ENCODE measurements at places on chromosomes 6 and 20.

DNA sequence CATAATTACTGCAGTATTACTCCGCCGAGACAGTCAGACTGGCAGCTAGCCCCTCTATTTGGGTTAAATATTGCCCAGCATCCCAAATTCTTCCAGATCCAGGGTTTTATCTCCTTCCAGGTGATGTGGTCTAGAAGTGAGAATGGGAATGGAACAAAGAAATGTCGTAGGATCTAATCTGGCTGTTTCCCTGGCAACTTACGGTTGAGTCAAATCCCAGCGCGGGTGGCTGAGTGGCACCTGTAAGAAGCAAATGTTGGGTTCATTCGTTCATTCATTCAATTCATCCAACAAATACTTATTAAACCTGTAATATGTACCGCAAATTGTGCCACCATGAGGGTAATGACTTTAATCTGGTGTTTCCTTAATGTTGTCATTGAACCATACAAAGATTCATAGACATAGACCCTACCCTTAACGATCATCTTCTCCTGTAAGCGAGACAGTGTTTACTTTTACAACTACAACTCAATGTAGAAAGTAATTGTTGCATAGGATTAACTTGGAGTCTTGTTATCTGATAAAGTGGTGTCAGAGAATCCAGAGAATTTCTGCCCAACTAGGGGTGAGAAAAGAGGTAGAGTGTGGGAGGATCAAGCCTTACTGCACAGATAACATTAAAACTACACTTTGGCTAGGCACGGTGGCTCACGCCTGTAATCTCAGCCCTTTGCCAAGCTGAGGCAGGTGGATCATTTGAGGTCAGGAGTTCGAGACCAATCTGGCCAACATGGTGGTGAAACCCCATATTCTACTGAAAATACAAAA, 91.3 kb upstream of the ADGRF1 start:
- no peak for DNase-seq

DNA sequence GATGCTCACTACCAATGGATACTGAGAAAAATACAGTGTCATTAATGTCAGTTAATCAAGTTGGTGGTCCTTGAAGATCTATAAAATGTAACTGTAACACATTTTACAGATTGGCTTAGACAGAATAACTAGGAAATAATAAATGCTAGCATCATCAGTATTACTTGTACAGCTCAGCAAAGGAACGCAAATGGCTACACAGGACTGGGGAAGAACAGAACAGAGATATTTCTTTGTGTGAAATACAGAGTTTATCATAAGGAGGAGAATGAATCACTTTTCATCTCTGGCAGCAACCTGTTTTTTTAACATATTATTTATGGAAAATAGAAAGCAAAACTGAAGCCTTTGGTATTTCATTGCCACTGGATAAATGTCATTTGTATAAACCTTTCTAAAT, 8.2 kb upstream of the QKI start:
- DNase-seq, result no peak

DNA sequence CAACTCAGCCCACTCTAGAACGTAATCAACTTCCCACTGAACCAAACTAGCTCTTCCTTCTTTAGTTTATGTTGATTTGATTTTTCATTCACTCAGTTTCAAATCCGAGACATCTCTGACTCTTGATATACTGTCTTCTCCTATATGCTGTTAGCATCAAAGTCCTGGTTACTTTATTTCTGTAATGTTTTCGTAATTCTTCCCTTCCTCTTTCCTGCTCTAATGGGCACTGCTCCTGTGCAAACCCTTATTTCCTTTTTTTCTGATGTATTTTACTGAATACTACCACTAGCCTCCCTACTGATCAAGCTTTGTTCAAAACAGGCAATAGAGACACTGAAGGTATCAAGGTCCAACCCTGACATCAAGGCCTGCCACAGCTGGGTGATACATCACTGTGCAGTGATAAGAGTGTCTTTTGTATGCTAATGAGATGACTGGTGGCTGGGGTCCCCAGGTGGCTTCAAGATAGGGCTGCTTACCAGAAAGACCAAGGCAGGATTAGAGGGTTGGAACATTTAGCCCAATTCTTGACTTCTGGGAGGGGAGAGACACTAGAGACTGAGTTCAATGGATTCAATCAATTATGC, 95.2 kb downstream of the KIF13A start:
- no peak for DNase-seq

GRCh38 chr6:48032151-48032550, 78.8 kb downstream of the PTCHD4 start:
- DNase-seq, result no peak

DNA sequence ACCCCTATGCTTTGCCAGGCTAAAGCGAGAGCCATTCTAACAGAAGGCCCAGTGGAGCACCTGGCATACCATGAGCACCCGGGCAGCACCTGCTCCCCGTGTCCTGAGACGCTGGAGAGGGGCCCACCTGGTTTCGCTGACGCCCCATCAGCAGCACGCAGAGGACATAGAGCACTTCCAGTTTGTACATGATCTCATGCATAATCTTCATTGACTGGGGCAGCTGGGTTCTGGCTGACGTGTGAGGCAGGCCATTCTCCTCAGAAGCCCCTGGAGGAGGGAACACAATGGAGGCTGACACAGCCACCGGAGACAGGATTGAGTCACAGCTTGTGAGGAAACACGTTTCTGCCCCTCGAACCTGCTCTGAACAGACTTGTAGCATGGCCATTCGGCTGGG, 65.4 kb downstream of the MYH7B start:
- no peak for DNase-seq

GRCh38 chr6:22240025-22240424, 56.8 kb downstream of the PRL start:
- no peak for DNase-seq

DNA sequence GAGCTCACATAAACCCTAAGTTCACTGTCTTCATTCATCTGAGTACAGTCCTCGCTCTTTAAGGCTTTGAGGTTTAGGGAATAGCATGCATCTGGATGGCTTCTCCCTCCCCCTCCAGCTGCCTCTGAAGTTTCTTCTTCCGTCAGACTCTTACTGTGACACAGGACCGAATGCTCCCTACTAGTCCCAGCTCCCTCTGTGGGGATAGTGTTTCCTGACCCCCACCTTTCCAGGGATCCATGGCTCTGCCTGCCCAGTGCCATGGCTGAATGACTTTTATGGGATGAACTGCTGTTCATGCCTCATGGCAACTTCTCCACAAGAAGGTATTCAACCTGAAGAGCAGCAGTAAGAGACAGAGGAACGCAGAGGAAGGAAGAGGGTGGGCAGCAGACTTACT, 79.8 kb upstream of the EMILIN3 start:
- DNase-seq, result no peak

DNA sequence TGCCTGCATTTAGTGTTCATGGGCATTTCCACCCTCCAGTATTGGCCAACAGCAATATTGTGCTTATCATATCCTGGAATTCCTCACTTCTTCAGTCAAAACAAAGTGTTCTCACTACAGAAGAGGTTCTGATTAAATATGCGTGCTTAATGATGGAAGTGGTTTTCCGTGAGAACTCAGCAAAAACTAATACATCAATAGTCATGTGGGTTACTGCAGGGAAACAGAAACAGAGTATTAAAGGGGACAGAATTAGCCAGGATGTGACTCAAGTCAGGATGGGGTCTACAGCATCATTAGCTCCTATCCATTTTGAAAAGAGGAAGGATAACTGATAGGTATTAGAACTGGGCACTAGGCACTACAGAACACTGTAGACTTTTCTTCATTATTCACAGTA, 384.6 kb downstream of the CDKAL1 start:
- no peak for DNase-seq

GRCh38 chr6:136463743-136464142, 86.5 kb downstream of the MAP7 start:
- no peak for DNase-seq

DNA sequence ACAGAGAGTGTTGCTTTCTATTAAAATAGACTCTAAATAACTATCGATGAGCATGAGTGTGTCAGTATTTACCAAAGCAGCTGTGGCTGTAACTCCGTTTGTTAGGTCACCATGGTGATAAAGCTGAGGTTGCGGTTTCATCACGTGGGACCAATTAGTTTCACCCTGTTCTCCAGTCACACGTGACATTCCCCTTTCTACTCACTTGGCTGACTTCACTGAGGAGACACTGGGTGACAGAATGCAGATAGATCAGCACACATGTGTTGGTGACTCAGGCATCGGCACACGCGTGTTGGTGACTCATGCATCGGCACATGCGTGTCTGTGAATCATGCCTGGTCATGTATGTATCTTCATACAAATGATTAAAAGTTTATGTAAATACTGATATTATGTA, 285.4 kb downstream of the THBS2 start:
- no peak for DNase-seq

DNA sequence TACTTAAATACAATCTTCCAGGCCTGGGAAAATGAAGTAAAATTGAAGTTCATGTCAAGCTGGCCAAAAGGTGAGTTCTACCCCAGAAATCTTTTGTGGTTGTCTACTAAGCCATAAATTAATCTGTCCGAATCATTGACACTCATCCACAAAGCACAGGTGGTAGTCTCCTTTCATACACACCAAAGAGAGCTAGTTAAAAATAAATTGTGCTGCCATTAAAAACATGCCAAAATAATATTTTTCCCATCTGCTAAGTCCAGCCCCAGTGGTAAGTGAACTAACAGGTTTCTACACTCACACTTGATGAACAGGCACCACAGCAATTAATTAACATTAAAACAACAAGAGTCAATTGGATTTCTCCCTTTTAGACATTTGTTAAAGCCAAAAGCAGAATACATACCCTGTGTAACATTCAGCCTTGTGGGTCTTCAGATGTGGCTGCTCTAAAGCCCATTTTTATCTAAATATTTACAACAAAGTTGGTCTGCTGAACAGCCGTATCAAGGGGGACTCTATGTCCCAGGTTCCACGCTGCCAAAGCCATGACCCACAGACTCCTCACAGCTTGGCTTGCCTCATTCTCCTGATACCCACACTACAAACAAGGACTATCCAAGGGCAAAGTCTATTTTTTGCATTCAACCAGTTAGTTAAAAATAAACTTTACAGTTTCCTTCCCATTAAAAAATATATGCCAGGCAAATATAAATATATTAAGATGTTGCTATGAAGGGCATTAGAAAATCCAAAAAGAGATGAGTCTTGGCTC, 490.4 kb downstream of the BMP2 start:
- DNase-seq, result no peak

- no peak for DNase-seq
These were observed 20.4 kb downstream of the PDE7B start for GRCh38 chr6:135871878-135872277.

DNA sequence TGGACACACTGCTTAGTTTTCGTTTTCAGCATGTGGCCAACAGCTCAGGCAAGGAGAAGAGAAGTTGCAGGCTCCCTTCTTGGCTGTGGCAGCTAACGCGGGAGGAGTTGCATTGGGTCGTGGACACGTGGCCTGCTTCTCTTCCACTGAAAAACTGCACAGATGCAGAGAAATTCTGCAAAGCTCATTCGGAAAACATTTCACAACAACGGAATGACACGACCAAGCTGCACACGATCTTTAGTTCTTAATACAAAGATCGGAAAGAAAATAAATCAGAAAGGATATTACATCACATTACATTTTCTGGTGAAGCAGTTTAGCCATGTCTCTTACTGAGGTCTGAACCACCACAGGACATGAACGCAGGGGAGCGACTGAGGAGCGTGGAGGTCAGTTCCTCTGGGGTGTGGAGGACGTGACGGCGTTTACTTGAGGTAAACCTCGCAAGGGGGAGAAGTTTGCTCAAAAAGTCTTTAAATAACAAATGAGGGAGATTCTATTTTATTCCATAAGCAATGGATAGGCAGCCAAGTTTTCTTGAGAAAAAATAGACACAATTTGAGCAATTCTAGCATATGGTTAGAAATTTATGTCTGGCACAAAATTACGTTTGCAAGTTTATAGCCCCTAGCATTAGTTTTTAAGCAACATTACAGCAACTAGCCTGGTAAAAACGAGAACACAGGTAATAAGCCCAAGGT, 178.3 kb downstream of the THBS2 start:
- DNase-seq, result no peak

- no peak for DNase-seq
These were observed 46.3 kb downstream of the HIVEP1 start for GRCh38 chr6:12058172-12058961.

DNA sequence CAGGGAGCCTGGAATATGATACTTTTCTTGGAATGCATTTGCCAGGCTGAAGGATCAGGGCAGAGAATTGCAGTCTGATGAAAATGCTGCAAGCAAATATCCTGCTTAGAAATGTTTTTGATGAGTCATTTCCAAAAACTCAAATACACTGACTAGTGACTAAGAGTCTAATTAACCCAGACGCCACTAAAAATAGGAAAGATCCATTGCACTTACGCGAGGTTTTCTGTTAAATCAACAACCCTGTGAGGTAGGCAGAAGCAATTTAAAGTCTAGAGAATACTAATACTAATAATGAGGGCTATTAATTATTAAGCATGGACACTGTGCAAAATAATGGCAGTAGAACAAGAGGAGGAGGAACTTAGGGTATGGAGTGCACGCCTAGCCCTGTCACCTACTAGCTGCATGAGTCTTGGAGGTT, 130.1 kb upstream of the DOK5 start:
- no peak for DNase-seq

GRCh38 chr6:125302840-125303511, 1.2 kb upstream of the HDDC2 start:
- DNase-seq, result no peak

GRCh38 chr6:2986722-2987221, 12.9 kb upstream of the NQO2 start:
- no peak for DNase-seq

DNA sequence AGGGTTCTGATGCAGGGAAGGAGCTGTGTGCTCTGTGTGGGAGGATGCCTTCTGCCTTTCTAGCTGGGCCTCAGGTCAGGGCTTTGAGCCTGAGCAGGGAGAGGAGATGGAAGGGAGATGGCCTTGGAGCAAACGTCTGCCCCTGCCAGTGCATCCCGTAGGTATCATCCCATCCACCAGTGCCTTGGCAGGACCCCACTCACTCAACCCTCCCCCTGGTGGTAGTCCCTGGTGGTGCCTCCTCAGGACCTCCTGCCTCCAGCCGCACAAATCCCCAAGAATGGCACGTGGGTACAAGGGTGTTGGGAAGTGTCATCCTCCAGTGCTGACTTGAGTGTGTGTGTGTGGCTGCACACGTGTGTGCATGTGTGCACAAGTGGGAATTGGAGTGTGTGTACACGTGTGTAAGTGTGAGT, 23.1 kb upstream of the MICB start:
- DNase-seq, result no peak

- no peak for DNase-seq
These were observed 251.0 kb downstream of the SYNE1 start for GRCh38 chr6:152386131-152386530.

DNA sequence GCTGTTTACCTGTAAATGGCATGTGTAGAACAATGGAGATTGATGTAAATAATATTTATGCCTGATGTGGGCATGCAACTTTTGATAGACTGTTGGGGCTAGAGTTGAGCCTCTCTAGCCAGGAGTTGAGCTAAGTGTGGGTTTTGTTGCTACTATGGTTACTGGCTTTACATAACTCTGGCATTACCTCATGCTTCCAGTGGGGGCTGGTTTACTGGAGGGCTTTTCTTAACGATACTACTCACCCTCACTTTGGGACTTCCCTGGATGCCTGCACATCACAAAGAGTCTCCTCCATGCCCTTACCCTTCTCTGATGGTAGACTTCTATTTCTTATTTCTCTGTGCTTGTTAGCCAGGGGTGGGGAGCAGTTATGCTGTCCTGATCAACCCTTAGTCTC, 524.6 kb upstream of the CDH4 start:
- DNase-seq, result no peak

All from NCI-H1930 (cell line).